ENCODE measurements at places on chromosomes 1 and 21.

DNA sequence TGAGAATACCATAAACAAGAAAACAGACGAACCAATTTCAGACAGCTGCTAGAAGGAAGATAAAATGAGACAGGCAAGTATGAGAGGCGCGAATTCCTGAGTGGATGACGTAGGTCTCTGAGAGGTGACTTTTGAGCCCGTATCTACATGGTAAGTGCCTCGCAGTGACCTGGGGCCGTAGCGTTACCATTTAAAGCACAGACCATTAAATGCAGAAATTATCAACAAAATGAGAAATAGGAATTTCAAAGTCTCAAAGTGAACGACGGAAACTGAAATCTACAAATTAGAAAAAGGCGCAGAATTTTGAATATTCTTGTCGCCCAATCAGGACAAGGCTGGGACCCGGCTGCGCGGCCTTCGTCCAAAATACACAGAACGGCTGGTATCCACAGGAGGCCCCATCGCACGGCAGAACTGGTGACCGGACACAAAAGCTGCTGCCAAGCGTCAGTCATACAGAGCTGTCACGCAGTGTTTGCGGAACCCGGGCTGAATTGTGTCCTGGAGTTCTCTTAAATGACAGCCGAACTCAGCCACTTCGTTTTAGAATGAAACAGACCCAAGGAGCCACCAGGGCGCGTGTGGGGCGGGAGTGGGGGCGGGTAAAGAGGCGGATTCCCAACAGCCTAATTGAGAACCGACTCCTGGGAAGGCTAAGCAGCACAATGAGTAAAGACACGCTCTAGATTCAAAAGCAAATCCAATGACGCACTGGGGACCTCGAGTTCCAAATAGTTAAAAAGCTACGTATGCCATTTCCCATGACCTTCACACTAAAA lies 13.8 kb upstream of the BOLA1 start:
- DNase-seq: peak; percentile 31

- DNase-seq: no peak
These were observed 89.1 kb downstream of the BCAR3 start for GRCh38 chr1:93592551-93592949.

DNA sequence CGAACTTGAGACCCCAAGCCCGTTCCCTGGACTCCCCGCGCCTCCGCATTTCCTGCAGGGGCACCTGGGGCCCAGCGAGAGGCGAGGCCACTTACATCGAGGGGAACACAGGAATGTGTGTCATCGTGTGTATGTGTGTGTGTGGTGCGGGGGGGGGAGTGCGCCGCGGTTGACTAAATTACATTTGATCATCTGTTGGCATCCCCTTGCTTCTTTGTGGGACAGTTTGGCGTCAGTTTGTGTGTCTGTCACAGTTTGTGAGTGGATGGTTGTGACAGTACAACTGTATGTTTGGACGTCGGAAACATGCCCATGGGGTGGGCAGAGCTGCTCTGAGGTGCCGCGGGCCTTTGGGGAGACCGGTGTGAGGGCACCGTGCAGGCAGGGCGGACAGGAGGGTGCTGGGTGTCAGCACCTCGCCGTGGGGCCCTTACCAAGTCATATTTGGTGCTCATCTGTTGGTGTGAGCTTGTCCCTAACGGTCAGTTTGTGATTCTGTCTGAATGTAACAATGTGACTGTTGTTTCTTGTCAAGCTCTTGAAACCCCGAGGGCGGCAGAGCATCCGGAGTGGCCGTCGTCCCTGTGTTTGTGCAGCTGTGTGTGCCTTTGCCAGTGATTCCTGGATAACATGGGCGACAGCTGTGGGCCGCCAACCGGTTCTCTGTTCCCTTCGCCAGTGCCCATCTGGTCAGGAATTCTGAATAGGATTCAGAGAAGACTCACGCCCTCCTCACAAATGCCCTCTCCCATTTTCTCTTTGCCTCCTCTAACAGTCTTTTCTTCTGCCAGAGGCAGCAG lies 899 bp downstream of the OPRD1 start:
- no peak for DNase-seq

DNA sequence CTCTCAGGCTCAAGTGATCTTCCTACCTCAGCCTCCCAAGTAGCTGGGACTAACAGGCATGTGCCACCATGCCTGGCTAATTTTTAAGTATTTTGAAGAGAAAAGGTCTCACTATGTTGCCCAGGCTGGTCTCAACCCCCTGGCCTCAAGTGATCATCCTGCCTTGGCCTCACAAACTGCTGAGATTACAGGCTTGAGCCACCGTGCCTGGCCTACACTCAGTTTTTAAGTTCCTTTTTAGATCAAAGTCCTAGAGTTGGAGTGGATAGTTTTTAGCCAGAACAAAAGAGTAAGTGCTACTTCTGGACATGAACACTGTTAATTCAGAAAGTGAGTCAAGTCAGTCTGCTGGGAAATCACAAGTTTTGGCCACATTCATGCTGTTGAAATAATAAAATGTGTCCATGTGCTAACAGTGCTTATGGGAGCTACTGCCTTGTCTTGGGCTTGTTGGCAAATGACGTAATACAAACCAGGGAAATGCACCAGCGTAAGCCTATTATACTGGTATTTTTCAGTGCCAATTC lies 84.2 kb downstream of the NDUFS5 start:
- DNase-seq: no peak

DNA sequence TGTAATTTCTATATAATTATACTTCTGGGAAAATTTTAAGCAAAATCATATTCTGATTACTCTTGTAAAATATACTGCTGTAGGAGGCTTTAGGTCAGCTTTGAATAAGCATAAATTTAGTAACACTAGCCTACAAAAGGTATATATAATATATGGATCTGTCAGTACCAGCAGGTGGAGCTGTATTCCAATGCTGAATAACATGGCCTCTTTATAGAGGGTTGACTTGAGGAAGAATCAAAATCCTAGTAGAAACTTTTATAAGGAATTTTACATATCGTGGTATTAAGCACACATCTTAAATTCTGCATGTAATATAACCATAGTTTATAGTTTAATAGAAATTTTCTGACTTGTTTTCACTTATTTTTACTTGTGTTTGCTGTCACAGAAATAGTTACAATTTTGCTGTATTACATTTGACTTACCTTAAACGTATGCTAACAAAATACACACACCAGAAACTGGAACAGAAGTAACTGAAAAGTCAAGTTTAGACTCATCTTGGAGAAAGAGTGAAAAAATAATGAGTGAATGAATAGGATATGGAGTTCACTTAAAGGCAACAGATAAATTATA lies 79.3 kb downstream of the HMCN1 start:
- DNase-seq: no peak

GRCh38 chr1:223714849-223715603 lies 2.7 kb downstream of the CAPN2 start:
- no peak for DNase-seq

- DNase-seq: no peak
These were observed 39.4 kb upstream of the C1orf174 start for GRCh38 chr1:3939242-3940080.

GRCh38 chr1:87644033-87644578 lies 315.4 kb downstream of the LMO4 start:
- DNase-seq: no peak

DNA sequence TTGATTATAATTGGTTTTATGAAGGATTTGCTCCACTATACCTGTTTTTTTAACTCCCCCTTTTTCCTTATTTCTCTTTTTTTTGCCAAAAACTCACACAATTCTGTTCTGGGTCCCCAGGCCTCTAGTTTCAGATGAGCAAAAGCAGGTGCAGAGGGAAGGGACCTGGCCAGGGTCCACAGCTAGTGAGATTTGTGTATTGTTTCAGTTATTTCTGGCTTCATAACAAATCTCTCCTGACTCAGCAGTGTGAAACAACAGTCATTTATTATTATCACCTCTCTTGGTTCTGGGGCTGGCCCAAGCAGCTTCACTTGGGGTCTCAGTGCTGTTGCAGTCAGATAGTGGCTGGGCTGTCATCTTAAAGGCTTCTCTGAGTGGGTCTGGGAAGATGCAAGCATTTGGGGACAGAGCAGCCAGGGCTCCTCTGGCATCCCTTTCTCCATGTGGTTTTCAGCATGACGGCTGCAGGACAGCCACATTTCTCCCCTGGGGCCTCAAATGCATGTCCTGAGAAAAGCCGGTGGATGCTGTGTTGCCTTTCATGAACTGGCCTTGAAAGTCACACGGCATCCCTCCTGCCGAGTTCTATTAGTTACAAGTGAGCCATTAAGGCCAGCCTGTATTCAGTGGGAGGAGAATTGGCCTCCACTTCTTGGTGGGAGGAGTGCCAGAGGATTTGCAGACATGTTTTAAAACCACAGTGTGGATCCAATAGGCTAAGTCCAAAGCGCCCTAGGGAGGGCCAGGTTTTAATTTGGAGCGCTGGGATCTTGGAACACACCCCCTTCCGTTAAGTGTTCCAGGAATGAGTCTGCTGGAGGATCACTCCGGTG lies 137.1 kb downstream of the CAMTA1 start:
- DNase-seq: no peak

DNA sequence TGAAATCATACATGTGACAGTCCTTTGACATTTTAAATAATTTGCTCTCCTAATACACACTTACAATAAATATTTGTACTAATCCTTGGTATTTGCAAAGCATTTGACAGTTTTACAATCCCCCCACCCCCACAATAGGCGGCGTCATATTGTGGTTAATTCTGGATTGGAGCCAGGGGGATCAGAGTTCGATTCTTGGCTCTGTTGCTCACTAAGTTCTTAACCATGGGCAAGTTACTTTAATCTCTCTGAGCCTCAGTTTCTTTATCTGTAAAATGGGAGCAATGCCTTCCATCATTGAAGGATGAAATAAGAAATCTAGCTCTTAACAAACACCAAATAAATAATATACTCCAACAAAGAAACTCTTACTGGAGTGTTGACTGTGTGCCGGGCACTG lies 23.8 kb downstream of the CACNA1S start:
- DNase-seq: no peak

- DNase-seq: no peak
These were observed 84.4 kb upstream of the JAK1 start for GRCh38 chr1:65050735-65051134.

GRCh38 chr21:42164818-42165217 lies 54.1 kb upstream of the ABCG1 start:
- no peak for DNase-seq

DNA sequence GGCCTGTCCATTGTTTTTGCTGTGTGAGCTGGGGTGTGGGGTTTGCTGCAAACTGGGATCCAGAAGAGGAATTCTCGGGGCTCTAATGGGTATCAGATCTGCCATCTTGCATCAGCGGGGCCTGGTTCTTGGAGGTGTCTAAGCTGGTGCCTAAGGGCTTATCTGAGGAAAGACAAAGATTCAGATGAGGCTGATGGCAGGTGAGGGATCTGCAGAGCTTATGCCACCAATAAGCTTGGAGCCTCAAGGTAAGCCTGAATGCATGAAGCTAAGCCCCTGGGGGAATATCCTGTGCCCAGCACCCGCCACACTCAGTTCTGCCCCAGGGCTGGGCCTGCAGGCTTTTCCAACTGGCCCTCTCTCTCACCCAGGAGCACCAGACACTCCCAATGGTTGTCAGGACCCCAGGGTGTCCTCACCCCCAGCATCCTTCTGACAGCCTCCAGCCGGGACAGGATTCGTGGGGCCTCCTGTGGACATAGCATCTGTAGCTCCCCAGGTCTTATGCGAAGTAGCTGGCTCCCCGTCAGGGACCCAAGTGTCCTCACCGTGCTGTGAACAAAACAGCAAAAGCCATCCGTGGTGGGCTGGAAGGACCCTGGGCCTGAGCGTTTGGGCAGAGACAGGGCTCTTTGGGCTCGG lies 9.5 kb upstream of the GSTM3 start:
- no peak for DNase-seq

- no peak for DNase-seq
These were observed 153.1 kb downstream of the AK5 start for GRCh38 chr1:77434967-77435366.

GRCh38 chr1:36968730-36969129 lies 65.6 kb downstream of the GRIK3 start:
- no peak for DNase-seq

DNA sequence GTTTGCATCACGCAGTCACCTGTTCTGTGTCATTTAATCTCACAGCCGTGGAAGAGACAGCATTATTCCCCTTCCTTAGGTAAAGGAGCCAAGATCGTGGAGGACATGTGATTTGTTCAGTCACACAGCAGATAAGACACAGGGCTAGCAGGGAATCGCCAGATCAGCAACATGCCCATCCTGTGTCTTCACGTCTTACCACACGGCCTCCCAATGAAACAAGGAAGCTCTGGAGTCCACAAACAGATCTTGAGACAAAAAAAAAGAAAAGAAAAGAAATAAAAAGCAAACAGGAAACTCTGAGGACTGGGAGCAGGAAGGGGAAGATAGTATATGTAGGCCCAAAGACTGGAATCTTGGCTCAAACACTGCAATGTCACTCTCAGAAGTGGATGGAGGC lies 155.3 kb downstream of the ADSS2 start:
- no peak for DNase-seq

GRCh38 chr1:200483491-200484143 lies 73.8 kb upstream of the ZNF281 start:
- no peak for DNase-seq

- DNase-seq: no peak
These were observed 88.1 kb upstream of the ATP1A1 start for GRCh38 chr1:116284819-116285390.

DNA sequence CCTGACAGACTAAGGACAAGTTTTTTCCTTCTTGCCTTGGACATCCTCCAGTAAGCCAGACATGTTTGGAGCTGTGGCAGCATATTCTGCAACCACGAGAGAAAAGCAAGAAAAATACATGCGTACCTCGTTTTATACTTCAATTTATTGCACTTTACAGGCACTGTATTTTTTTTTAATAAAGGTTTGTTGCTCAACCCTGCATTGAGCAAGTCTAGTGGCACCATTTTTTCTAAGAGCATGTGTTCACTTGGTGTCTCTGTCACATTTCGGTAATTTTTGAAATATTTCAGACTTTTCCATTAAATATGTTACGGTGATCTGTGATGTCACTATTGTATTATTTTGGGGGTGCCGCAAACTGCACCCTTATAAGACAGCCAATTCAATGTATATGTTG lies 2.1 kb upstream of the SSX2IP start:
- no peak for DNase-seq

DNA sequence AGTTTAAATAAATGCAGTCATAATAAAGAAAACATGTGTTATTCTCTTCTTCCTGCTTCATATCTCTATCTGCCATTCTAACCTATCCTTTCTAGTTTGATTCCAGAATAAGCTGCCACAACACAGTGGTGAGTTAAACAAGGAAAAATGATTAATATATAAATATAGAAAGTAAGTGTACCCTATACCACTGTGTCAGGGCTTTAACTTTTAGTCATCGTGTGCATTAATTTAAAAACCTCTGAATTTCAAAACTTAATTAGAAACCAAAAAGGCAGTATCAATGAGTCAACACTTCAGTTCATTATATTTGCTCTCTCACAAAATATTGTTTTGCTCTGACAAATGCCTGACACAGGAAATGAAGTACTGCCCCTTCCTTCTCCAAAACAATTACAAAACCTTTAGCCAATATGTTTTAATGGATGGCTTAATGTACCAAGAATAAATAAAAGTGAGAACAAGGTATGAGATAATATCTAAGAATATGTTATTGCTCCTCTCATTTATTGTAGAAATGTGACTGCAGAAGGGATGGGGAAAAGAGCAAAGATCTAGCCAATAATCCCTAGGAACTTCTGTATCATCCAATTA lies 634.8 kb downstream of the KCNT2 start:
- DNase-seq: no peak

GRCh38 chr1:59309795-59310548 lies 13.1 kb downstream of the FGGY start:
- DNase-seq: no peak

All from stimulated activated CD8-positive, alpha-beta memory T cell treated with anti-CD3 and anti-CD28 coated beads, Interleukin-12 subunit alpha, Interleukin-12 subunit beta, amount 100 ng/mL, for 4 hours (primary cell).